ENCODE measurements at places on chromosomes 3 and 15.
A peak's percentile ranks its signal among the peaks of the same experiment; 100 is the strongest.

DNA sequence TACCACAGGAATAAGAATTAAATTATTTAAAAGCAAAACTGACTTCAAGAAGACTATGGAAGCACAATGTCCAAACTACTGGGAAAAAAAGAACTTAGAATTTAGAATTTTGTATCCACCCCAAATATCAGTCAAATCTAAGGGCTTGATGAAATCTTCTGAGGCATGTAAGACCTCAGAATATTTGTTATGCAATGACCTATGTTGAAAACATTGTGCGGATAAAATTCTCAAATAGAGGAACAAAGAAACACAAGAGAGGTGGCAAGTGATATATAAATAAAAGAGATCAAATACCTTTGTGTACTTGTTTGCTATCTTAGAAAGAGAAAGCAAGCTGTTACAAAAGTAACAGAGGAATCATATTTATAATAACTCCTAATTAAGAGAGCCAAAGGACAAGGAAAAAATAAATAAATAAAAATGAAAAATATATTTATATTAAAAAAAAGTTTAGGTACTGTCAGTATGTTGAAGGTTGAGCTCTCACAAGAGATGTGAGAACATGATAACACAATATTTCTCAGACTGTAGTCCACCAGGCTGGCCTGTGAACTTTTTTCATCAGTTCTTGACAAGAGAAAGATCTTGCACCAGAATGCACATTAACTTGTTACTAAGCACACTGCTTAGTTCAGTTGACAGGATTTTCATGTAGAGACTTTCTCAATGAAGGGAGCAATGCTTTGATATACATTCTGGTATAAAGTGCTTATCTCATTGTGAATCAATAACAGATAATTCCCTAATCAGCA, 50.0 kb downstream of the CPA3 start:
- DNase-seq = no peak

GRCh38 chr3:120355486-120355885, 6.3 kb upstream of the LRRC58 start:
- DNase-seq = no peak

GRCh38 chr15:29452881-29453731, 183.5 kb upstream of the NSMCE3 start:
- DNase-seq = no peak

DNA sequence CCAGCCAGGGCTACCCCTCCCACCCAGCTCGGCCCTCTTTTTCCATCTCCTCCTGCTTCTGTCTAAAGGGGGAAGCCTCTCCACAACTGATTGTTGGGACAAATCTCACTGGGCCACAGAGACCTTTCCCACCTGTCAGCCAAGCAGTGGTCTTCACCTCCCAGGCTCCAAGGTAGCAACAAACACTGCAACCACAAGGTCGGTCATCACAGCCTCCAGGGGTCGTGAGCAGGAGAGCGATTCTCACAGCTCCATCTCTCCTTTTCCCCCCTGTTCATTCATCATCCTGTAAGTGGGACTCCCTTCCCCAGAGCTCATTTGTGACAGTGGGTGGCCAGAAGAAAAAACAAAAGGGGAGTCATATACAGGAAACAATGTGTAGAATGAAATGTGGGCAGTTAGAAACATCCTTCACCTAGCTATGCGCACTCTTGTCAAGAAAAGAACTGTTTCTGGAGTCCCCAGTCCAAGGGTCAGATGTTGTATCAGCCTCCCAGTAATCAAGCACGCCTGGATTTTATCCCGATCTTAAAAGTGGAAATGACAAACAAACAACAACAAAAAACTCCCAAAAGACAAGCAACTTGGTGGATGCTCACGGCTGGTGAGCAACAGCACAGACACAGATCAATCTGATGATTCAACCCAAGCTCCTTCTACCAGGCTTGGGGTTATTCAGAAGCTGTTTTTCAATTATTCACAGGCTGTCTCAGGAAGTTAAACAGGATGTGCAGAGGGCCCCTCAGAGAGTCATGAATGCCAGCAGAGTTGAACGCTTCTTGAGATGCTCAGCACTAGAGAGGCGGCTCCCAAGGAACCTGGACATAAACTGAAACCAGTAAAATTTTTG, 22.4 kb downstream of the LYZL4 start:
- peak; percentile 42 for DNase-seq

DNA sequence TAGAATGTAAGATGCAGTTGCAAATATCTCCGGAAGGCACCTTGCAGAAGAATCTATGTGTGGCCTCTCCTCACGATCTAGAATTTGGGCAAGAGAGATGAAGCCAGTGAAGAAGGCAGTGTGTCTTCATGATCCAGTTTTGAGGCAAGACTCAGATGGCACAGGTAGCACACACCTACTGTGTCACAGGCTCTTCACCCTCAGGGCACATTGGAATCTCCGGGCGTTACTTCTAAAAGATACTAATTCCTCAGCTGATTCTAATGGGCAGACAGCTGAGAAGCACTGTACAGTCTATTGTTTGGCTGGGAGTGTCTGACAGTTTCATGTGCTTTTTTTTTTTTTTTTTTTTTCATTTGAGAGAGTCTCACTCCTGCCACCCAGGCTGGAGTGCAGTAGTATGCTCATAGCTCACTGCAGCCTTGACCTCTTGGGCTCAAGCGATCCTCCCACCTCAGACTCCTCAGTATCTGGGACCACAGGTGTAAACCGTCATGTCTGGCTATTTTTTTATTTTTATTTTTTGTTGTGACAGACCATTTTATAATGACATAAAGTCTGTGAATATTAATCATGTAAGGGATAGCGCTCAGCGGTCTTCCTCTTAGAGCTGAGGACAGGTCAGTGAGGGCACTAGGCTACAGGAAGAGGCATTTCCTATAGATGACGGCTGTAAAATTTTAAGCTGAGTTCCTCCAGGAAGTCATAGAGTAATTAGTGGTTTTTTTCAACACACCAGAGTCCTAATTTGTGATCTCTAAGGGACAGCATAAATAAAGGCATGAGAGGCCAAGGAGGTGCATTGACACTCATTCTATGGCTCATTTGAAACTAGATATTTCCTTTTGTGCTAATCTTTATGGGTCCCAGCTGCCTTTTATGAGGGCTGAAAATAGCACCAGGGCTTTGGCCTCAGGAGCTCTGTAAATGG, 4.0 kb downstream of the C3orf52 start:
- no peak for DNase-seq

DNA sequence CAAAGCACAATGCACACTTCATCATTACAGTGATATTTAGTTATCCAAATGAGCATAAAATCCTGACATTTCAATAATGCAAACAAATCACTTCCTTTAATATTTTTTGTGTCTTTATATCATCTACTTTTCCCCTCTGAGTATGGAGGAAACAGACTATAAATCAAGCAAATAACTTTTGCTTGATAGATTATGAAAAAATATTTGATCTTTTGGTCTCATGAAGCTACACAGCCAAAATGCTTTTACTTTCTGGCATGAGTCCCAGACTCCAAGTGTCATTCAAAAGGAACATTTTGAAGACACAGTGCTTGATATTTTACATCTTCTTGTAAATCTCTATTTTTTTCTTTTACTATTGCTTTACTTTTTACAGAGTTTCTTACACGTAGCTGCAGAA, 215.3 kb upstream of the ROBO1 start:
- no peak for DNase-seq

DNA sequence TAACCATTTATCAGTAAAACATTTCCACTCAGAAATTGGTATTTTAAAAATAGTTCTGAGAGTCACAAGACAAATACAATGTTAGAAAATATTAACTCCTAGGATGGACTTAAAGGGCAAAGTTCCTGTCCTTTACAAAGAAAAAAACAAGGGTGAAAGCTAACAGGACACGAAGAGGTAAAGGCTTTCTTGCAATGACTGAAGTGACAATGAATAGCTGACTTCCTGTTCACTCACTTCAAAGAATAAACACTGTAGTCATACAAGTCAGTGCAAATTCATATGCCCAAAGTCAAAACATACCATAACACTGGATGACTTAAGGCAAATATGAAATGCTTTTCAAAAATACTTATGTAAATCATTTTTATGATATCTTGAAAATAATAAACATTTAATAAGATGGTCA, 1389.8 kb upstream of the ALCAM start:
- DNase-seq = no peak

DNA sequence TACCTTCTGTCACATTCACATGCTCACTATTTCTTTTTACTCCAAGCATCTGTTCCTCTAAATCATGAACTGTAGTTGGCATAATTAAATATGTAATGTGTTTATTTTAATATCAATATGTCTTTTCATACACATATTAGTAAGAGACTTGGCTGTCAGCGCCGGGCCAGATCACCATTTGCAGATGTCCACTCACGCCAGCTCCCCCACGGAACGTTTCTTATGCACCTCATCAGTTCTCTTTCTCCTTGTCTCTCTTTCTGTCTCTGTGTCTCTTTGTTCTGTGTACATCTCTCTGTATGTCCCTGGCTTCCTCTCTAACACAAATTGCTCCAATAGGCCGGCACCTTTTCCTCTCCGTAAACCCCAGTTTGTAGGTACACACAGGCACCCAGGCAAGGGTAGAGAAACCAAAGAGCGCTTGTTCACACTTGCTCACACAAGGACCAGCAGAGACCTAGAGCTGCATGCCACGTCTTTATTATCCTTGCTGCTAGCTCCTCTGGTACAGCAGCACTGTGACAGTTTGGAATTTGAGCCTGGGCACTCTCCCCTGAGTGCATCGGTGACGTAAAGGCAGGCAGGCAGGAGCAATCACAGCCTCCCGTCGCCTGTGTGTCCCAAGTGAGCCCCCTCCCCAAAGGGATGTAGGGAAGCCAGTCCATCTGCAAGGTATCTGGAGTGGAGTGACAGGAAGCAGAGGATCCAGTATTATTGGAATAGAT, 40.4 kb downstream of the CACNA1D start:
- no peak for DNase-seq

DNA sequence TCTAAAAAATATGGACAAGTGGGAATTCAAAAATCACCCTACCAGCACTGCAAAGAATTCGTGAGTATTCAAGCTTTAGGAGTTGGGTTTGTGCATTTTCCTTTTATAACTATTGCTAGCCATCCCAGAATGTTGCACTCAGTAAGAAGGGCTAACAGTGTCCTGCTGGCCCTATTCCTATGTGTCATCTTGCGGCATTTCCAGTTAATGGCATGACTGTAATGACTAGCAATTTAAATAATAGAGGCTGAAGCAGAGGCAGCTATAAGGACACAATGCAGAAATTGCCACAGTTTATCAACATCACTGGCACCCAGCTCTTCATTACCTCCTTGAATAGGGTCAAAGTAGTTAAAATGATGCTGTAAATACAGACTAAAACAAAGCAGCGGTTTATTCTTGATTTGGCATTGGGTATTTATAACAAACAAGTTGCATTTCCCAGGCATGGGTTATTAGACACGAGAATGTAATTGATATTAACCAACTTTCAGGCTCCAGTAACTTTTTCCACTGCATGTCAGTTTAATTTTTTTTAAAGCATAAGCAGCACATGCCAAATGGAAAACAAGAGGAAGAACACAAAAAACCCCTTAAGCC, 177.6 kb downstream of the FHIT start:
- no peak for DNase-seq

GRCh38 chr3:66998904-66999235, 763 bp downstream of the KBTBD8 start:
- DNase-seq = no peak

- no peak for DNase-seq
Measured at GRCh38 chr3:36282766-36283165, 97.5 kb upstream of the STAC start.

- no peak for DNase-seq
Measured at GRCh38 chr3:194029846-194030245, 106.1 kb upstream of the HES1 start.

- no peak for DNase-seq
Measured at GRCh38 chr3:52434491-52435115, 10.3 kb downstream of the SEMA3G start.

DNA sequence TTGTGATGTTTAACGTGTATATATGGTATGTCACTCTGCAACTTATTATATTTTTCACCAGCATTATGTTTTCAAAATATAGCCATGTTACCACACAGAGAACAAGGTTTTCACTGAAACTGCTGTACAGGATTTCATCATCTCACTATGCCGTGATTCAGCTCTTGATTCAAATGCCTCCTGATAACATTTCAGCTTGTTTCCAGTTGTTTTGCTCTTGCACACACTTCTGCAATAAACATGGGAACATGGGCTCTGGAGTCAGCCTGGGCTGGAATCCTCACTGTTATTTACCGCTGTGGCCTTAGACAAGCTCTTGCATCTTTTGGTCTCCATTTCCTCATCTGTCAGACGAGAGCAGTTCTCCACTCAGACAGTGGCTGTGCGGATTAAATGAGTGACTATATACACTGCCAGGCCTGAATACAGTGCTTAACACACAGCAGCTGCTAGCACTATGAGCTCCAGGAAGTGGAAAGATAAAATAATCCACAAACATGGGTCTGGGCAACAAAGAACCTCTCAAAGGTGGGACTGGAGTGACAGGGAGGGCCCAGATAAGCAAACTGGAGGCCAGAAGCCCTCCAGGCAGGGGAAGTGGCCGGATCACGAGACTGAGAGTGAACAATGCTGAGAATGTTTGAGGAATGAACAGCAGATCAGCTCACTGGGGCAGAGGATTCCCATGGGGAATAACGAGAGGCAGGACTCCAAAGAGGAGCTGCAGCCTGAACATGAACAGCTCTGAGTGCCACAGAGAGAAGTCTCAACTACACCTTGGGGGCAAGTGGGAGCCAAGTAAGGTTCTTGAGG, 17.7 kb downstream of the NTRK3 start:
- no peak for DNase-seq

- DNase-seq = no peak
Measured at GRCh38 chr3:59189526-59189925, 139.7 kb upstream of the CFAP20DC start.

GRCh38 chr15:101501703-101502373, 12.3 kb upstream of the PCSK6 start:
- no peak for DNase-seq

DNA sequence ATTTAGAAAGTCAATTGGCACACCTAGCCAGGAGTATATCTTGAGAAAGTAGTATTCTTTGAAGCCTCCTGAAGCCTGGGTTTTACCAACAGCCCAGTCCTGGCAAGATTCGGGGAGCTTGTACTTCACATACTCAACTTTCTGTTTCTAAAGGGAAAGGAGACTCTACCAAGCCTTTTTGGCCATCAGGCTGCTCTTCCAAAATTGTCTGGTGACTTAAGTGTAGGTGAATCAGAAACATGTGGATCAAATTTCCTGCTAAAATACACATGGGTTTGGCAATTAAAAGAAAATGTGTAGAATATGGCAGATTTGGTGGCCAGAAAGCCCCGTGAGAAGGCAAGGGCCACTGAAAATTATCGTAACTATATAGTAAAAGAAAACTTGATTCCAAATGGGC, 15.9 kb upstream of the GREM1 start:
- DNase-seq = no peak

DNA sequence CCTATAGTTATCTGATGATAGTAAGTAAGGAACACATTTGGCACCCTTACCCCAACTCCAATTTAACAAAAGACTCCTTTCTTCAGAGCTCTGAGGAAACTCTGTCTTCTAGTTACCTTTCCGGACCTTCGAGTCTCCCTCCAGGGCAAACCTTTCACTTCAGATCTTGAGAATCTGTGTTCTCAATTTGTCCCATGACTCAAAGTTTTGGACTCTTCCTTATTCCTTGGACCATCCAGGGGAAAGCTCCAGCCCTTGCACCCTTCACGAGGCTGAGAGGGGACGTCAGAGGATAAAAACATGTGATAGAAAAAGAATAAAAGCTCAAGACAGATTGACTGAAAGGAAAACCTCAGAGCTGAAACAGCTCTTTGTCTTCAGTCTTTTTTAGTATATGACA, 76.9 kb downstream of the CTNNB1 start:
- DNase-seq = no peak

GRCh38 chr3:169758359-169758994, 6.4 kb downstream of the TERC start:
- DNase-seq = no peak

- no peak for DNase-seq
Measured at GRCh38 chr3:20104167-20104661, 64.0 kb downstream of the KAT2B start.

Measured in activated naive CD4-positive, alpha-beta T cell treated with anti-CD3 and anti-CD28 coated beads, Interleukin-2, amount 50 U/mL, for 72 hours (primary cell).